Stimulated activated CD4-positive, alpha-beta T cell treated with anti-CD3 and anti-CD28 coated beads, Interleukin-1b, Interleukin-23, amount 100 ng/mL, for 1 hour (primary cell): ENCODE measurements at places on chromosomes 1 and 21.

DNA sequence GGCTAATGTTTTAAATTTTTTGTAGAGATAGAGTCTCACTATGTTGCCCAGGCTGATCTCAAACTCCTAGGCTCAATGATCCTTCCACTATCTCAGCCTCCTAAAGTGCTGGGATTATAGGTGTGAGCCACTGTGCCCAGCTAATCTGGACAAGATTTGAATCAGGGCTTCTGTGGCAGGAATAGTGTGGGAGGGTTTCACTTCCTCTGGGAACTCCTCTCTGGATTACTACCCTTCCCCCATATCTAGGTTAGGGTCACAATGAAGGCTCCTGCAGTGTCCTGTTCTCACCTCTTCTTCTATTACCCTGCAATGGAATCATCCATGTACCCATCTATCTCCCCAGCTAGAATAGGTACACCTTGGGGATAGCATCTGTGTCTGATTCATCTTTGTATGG, 133.6 kb upstream of the RAB4A start:
- DNase-seq: no peak

GRCh38 chr1:204087893-204088528, 15.1 kb downstream of the SOX13 start:
- no peak for DNase-seq

- DNase-seq: no peak
These were observed 241.8 kb downstream of the KIF26B start for GRCh38 chr1:245396615-245397014.

GRCh38 chr1:83065952-83066727, 932.8 kb downstream of the TTLL7 start:
- DNase-seq: no peak

DNA sequence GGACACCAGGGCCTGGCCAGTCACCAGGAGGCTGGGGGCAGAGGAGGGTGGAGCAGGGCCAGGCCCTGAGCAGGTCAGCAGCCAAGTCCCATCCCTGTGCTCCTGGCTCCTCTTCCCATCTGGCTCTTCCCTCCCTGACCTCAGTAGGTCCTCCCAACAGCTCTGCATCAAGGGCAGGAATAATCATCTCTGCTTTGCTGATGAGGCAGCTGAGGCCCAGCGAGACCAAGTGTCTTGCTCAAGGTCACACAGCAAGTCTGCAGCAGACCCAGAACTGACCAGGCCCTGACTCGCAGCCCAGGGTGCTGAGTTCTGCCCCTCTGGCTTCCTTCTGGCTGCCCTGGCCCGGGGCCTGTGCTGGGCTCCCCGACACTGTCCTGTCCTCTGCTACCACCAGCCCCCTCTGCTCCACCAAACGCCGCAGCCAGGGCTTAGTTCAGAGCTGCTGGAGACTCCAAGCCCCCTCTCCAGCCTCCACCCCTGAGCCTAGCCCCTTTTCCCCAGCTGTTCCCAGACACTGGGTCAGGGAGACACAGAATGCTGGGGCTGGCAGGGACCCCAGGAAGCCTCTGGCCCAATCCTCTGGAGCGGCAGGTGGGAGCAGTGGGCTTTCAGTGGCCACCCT, 224.9 kb downstream of the PTPRU start:
- DNase-seq: no peak

GRCh38 chr21:28540514-28540913, 452.2 kb downstream of the LTN1 start:
- DNase-seq: no peak

DNA sequence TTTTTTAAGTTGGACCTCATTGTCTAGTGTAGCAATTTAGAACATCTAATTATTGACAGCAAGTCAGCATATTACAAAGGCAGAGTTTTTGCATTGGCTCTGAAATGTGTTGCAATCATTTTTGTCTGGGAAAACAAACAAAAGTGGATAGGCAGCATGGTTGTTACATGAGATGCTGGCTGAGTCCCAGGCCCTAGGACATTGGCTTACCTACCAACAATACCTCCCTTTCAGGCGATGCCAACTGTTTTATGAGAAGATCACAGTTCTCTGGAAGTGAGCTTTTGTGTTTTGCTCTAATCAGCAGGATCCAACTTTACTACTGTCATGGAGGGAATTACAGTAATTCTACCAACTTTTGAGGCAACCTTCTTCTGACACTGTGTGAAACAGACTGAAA, 71.5 kb upstream of the CXADR start:
- no peak for DNase-seq

GRCh38 chr1:116092752-116093489, 18.3 kb upstream of the MAB21L3 start:
- no peak for DNase-seq

- no peak for DNase-seq
These were observed 50.6 kb downstream of the LHX4 start for GRCh38 chr1:180280617-180281016.

- no peak for DNase-seq
These were observed 63.6 kb downstream of the DMAP1 start for GRCh38 chr1:44276901-44277300.

DNA sequence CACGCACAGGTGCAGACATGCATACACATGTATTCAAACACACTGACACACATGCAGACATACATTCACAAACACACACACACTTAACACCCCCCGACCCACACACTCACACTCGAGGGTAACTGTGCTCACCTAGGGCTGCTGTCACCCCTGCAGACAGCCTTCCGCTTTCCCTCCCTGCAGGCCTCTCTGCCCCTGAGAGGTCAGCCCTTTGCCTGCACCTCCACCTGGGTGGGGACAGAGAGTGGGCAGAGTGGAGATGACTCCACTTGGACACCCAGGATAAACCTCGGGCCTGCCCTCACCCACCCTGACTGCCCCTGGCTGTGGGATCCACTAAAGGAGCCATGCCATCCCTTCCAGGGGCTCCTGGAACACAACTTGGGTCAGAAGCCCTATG, 264.3 kb downstream of the PTPRU start:
- no peak for DNase-seq

- no peak for DNase-seq
These were observed 34.0 kb downstream of the PUM1 start for GRCh38 chr1:31031330-31032143.

DNA sequence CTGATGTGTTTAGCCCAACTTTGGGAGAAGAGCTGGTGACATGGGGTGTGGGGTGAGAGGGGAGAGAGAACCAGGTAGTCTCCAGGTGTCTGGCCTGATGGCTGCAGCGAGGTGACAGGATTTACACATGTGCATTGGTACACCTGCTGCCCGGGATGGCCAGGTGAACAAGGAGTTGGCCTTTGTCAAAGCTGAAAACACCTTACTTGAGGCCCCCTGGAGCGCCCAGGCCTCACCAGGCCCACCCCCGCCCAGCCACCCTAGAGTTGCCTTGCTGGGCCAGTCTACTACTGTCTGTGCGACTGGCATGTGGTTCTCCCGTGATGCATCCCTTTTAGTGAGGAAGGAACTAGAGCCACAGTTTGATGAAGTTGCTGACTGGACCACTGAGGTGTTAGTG, 90.5 kb downstream of the ADARB1 start:
- DNase-seq: no peak

- no peak for DNase-seq
These were observed 41.8 kb downstream of the KCNJ6 start for GRCh38 chr21:37874481-37874880.

GRCh38 chr1:43688594-43689000, 18.7 kb upstream of the ST3GAL3 start:
- DNase-seq: no peak

- no peak for DNase-seq
These were observed at the start of gene NMNAT2 for GRCh38 chr1:183417772-183418491. NMNAT2 (minus strand) TSS chr1:183418380; CDS start chr1:183418267, 113 bp downstream.

GRCh38 chr1:151237678-151238466, 16.7 kb upstream of the PSMD4 start:
- no peak for DNase-seq

DNA sequence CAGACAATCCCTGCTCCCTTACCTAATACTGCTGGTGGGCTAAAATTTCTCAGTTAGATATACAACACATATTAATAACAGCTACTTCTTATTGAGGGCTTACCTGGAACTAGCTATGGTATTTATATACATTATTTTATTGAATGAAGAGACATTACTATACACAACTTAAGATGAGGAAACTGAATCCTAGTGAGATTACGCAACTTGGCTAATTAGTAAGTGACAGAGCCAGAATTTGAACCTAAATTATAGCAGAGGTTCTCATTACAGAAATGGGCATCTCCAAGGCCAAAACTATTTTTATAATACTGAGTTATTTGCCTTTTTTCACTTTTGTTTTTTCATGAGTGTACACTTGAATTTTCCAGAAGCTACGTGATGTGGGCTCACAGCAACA, 44.5 kb upstream of the SMYD2 start:
- no peak for DNase-seq

DNA sequence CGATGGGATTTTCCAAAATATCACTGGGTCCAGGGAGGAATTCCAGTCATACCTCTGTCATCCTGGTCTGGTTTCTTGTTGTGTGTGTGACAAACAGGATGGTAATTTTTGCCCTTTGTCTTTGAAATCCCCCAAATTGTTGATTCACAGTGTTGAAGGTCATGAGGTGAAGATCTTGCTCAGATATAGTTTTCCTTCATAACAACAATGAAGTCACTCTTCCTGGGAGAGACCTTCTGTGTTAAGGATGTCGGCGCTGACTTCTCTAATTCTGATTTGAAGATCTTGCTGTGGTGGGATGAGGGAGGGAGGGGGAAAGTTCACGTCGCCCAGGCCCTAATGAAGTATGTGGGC, 32.2 kb upstream of the MPZL1 start:
- no peak for DNase-seq

GRCh38 chr1:192559115-192560006, 16.2 kb upstream of the RGS1 start:
- DNase-seq: no peak
